ENCODE measurements at places on chromosomes 6 and 20. TPM values are rescaled to one million over a fixed set of nuclear protein-coding genes. Genes with fewer than 3 reads are reported as not detected.

- DNase-seq, result no peak
These were observed 13.4 kb downstream of the BCAS1 start for GRCh38 chr20:54056762-54057639.

GRCh38 chr6:42339991-42340401 is 111.7 kb downstream of the TRERF1 start:
- no peak for DNase-seq

DNA sequence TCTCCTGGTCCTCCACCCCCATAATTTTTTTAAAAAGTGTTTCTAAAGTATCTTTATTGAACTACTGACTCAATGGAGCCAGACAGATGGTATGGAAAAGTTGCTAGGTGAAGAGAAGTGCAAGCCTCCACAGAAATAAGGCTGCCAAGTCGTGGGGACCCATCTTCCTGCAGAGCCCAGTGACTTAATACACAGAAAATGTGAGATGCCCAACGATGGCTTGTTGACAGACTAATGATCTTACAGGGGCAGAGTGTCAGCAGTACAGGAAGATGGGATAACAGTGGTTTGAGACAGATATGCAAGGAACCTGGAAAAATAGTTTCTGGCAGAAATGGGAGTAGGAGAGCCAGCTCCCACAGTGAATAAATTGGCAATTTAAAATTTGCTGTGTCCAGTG is 43.3 kb downstream of the FYN start:
- no peak for DNase-seq

Gene POLR1C
- 18.9 TPM for total RNA-seq

Gene ABHD16B
- not detected for total RNA-seq

All from glutamatergic neuron (in vitro differentiated cells).